CD4-positive, alpha-beta T cell treated with Interleukin-1 beta for 1 hour (primary cell): ENCODE measurements at places on chromosomes 1 and 21.

- DNase-seq = peak; percentile 18
Observed at GRCh38 chr1:66182551-66183178, 351.3 kb upstream of the SGIP1 start.

GRCh38 chr1:160267284-160267991, 5.1 kb upstream of the DCAF8 start:
- DNase-seq = no peak

DNA sequence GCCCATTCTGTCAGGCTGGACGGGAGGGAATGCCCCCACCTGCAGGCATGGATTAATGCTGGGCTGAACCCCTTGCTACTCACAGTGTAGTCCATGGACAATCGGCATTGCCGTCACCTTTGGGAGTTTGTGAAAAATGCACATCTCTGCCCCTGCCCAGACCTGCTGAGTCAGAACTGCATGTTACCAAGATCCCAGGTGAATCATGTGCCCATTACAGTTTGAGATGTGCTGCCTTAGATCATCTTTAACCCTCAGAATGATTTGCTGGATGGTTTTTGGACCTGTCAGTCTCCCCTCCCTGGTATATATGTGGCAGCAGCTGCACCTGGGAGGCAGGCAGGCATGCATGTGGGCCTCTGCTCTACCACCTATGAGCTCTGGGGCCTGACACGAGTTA, 15.0 kb downstream of the HTR6 start:
- DNase-seq = no peak

GRCh38 chr1:212700223-212700891, 717 bp upstream of the BATF3 start:
- DNase-seq = peak; percentile 66

GRCh38 chr1:156504438-156504813, 3.9 kb upstream of the MEF2D start:
- DNase-seq = peak; percentile 39

DNA sequence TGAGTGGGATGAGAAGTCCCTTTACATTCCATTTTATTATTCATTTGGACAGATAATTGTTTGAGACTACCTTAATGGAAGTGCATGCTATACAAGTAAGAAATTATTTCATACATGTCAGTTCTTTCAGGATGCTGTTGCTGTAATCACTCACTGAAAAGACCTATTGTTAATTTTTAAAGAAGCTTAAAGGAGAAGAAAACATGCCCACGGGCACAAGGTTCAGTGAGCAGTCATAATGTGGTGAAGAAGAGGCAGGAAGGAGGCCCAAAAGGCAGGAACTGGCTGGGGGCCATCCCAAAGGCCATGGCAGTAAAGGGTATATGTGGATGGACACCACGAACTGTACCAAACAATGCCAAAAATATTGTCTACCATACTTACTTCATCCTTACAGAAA, 206.0 kb downstream of the LYPLAL1 start:
- DNase-seq = no peak

- peak; percentile 15 for DNase-seq
Observed at GRCh38 chr1:1116701-1117468, 996 bp upstream of the C1orf159 start.
